ENCODE measurements at places on chromosomes 4 and X.

DNA sequence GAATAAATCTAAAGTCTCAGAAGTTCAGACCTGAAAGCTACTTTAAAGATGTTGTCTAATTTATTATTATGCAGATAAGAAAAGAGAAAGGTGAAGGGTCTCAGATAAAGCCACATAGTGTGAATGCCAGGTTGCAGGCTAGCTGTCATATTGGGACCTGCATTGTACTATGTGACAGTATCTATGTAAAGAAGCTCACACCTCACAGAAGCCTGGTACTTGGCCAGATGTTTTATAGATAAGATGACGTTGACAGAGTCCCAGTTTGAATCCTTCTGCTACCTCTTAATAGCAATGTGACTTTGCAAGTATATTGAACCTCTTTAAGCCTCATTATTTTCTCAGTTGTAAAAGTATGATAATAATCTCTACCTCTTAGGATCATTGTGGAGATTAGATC is 227.0 kb downstream of the SPRY1 start:
- DNase-seq = no peak

- no peak for DNase-seq
Measured at GRCh38 chrX:40433160-40433559, 147.6 kb upstream of the ATP6AP2 start.

DNA sequence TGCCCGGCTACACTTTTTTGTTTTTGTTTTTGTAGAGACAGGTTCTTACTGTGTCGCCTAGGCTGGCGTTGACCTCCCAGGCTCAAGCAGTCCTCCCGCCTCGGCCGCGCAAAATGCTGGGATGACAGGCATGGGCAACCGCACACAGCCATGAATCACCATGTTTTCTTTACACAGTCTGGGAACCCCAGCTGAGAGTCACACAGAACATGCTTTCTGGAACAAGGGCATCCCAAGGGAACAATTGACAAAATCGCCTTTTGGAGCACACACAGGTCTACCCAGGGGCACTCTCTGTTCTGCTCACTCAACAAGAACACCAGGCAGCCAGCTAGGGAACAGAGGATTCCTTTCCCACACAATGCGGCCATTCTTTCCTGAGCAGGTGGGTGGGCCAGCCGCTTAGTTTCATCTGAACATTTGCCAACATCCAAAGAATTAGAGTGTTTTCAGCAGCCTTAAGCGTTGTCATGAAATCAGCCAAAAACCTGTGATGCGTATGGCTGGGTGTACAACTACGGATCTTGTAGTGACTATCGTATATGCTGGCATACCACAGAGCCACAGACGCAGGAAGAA is 15.7 kb downstream of the PRKX start:
- no peak for DNase-seq

DNA sequence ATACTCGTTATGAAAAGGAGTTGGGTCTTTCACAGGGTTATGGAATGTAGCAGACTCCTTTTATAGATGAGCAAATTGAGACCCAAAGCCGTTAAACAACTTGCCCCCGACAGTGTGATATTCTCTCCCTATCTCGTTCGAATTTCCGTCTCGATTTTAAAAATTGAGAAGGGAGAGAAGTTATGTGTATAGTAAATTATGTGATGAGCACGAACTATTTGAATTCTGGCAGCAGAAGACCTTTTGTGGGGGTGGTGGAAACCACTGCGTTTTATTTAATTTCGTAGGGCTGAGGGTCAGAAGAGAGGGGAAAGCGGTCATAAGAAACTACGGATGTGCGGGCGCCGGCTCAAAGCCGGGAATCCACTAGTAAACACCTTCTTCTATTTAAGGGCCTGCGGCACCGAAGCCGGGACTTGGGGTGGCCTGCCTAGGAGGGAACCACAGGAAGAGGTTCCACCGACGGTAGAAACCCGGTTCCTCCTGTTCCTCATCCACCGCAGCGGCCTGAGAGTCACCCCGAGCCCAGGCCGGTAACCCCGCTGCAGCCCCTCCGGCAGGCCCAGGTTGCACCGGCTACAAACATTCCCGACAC is 1.5 kb upstream of the DDX3X start:
- no peak for DNase-seq

- no peak for DNase-seq
Measured at GRCh38 chr4:170049766-170050165, 23.6 kb upstream of the MFAP3L start.

- no peak for DNase-seq
Measured at GRCh38 chr4:82519072-82519471, 42.7 kb downstream of the TMEM150C start.

GRCh38 chrX:39953879-39954278 is 143.9 kb downstream of the BCOR start:
- DNase-seq = peak; percentile 88

DNA sequence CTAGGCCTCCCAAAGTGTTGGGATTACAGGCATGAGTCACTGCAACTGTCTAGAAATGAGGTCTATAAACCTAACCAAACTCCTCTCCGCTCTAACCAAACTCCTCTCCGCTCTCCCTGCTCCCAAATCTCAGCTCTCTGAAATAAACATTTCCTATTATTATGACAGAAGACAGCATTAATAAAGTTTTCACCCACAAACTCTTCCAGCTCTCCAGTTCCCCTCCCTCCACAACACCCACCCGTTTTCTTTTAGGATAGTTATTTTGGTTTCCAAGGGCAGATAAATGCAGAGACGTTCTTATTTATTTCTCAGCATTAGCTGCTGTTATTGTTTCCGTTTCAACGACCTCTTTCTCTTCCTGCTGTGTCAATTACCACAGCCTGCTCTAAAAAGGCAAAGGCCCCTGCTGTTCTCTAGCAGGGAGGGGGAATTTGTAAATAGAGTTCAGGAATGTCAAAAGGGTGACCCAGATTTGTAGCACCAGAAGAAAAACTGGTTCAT is 13.3 kb upstream of the SCD5 start:
- DNase-seq = no peak

DNA sequence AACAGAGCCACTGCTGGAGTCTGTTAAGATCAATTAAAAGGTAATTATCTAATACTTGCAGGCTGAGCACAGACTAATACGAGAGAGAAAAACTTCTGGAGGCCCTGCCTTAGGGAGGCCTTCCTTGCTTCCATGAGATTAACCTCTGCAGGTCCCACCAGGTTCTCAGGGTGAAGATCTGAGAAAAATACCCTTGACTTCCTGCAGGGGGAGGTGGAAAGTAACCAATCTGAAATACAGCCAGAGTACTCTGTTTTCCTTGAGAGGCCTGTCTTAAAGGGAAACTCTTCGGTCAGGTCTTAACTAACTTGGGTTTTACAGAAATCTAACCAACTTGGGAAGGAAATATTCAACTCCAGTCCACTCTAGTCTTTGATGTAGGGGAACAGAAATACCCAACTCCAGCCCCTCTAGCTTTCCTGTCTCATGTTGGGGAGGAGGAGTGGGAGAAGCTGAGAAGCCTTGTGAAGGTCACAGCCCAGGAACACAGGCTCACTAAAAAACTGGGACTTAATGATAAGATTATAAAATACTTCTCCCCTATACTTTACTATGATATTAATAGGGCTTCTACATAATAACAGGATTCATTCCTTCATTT is 77.1 kb downstream of the TBCK start:
- peak; percentile 5 for DNase-seq

DNA sequence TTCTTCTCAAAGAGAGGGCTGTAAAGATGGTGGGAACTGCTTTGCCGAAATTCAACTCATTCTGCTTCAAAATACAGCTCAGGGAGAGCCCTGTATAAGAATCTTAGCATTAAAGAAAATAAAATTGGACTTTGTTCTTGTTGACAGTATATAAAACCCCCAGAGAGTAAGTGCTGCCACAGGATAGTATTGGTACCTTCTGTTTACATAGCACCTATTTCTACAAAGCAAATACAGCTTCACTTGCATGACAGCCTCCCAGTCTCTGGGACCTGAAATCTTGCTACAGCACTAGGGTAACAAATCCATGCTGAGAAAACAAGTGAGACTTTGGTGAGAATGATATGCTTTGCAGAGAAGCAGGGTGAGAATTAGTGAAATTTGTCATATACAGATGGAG is 428.6 kb downstream of the ADGRL3 start:
- DNase-seq = no peak

GRCh38 chrX:71282514-71283402 is 677 bp upstream of the NONO start:
- peak; percentile 71 for DNase-seq

- no peak for DNase-seq
Measured at GRCh38 chr4:11455201-11455835, 26.6 kb upstream of the HS3ST1 start.

DNA sequence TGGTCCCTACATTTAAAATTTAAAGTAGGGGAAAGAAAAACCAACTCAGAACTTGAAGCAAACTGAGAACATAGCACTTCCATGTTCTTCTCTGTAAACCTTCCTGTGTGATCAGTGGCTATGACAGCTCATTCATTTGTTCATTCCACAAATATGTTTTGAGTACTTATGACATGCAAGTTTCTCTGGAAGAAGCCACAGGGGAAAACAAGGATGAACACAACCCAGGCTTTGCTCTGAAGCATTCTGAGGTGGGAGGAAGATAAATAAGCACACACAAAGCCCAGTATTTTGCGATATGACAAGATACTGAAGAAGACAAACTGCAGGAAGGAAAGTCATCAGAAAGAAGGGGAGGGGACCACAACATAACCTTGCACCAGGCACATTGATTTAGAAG is 96.4 kb downstream of the CHIC2 start:
- no peak for DNase-seq

DNA sequence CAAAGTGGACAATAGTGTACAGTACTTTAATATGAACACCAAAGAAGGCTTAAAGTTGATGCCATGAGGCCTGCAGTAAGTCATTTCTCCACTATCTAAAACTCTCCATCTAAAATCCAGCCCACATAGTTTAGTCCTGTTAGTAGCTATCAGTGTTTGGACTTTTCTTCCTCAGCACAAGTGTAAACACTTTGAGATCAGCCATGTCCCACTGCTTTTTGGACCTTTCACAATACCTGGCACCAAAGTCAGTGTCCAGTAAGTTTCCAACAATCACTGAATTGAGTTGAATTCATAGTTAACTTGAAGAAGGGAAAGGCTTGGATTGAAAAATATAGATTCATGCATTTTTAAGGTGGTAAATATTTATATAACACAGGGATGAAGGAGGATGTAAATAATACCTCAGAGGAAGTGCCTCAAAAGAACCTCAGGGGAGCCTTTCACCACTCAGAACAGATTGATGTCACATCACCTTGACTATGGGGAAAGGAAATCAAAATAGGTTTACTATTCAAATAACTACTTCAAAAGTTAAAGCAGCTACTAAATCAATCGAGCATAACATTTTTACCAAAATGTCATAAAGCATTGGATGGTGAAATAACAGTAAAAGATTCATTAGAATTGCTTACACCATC is 76.7 kb downstream of the FTHL17 start:
- DNase-seq = no peak

- DNase-seq = no peak
Measured at GRCh38 chr4:183591301-183591700, 67.7 kb downstream of the RWDD4 start.

DNA sequence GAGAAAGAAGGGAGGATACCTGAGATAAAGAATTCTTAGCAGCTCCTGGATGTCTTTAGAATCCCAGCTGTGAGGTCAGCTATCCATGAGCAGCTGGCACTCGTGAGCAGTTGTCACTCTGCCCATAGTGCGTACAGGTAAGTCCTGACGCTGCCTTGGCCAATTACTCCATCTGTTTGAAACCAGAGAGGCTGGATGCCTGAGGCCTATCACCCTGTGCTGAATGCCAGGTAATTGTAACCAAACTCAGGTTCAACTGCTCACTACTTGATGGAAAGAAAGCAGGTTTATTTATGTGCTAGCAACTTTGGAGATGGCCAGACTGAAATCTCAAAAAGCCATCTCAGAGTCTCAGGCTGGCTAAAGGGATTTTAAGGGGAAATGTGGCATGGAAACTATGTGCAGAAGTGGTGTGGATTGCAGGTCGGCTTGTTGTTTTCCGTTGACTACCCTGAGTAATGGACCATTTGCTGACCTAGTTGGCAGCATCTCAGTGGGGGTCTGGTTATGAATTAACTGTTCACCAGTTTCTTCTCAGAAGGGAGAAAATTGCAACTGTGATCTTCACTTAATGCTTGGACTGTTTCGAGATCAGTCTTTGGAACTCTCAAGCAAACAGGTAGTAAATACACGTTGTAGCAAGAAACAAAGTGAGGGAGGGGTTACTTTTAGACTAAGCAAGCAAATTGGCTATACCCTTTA is 1614.0 kb upstream of the PCDH10 start:
- no peak for DNase-seq

- no peak for DNase-seq
Measured at GRCh38 chr4:182048871-182049270, 194.3 kb upstream of the TENM3 start.

DNA sequence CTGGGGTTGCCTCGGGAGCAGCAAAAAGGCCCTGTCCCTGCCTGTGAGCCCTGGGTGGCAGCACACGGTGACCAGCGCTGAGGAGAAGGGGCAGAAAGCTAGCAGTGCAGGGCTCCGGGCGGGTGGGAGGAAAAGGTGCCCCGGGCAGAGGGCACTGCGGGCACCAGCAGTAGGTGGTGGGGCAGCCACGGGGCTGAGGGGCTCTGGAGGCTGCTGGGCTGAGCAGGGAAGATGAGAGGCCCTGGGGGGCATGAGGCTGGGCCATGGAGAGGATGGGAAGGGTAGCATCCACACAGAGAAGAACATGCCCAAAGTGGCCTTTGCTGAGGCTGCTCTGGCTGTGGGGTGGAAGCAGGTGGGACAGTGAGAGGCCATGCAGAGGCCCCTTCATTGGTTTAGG is 67.5 kb upstream of the NKX1-1 start:
- DNase-seq = no peak

DNA sequence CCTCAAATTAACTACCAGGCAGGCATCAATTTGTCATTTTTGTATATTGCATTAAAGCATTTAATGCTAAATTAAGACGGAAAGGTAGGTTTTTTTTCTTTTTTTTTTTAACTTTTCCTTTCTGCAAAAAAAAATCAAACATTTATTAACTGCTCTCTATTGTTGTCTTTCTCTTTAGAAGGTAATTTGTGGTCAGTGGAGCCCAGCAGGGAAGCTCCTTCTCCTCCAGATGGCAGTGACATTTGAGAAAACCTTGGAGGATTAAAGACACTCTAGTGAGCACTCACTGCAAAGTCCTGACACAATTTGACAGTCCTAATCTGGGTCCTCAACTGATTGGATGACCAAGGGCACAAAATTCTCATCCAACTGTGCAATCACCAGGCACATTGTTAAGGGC is 102.4 kb downstream of the SLIT2 start:
- no peak for DNase-seq

DNA sequence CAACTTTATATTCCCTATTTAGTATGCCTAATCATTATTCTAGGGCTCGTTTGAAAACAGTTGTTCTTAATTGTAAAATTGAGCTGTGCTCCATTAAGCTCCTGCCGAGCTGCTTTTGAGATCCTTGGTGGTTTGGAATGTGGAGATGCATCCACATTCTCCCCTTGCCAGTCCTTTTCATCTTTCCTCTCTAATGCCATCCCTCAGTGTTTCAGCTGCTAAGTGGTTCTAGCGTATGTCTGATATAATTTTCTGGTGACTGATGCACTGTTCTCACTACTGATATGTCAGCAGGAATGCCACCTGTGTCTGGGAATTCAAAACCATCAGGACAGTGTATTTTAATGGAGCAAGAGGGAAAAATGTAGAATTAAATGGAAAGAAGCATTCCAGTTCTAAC is 1085.0 kb downstream of the CCSER1 start:
- no peak for DNase-seq

All from A549 (cell line).